ENCODE measurements at places on chromosomes 16 and 17.
A peak's percentile ranks its signal among the peaks of the same experiment; 100 is the strongest.

- DNase-seq, result no peak
Observed at GRCh38 chr17:46877466-46877865, 26.1 kb downstream of the WNT9B start.

- DNase-seq, result no peak
Observed at GRCh38 chr16:23147666-23148065, 1.6 kb downstream of the USP31 start.

GRCh38 chr17:81868674-81869220 lies 2.4 kb downstream of the ARHGDIA start:
- DNase-seq, result peak; percentile 78

DNA sequence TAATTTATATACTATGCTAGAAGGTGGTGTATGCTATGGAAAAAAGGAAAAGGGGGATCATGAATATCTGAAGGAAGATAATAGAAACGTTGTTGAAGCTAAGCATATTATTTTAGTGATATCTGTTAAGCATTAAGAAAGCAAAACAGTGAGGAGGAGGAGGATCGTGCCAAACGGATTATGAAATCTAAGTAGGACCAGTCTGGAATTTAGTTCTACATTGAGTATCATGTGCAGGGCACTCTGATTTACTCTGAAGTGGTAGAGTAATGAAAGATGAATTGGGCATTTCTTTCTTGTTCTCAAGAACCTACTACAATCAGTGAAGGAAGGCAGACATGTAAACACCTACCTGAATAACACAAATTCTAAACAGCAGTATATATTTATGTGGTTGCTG lies 195.3 kb downstream of the CYB561 start:
- no peak for DNase-seq

- no peak for DNase-seq
Observed at GRCh38 chr17:64413513-64413912, 22.9 kb upstream of the PECAM1 start.

- no peak for DNase-seq
Observed at GRCh38 chr16:68834550-68834949, 8.8 kb upstream of the TANGO6 start.

DNA sequence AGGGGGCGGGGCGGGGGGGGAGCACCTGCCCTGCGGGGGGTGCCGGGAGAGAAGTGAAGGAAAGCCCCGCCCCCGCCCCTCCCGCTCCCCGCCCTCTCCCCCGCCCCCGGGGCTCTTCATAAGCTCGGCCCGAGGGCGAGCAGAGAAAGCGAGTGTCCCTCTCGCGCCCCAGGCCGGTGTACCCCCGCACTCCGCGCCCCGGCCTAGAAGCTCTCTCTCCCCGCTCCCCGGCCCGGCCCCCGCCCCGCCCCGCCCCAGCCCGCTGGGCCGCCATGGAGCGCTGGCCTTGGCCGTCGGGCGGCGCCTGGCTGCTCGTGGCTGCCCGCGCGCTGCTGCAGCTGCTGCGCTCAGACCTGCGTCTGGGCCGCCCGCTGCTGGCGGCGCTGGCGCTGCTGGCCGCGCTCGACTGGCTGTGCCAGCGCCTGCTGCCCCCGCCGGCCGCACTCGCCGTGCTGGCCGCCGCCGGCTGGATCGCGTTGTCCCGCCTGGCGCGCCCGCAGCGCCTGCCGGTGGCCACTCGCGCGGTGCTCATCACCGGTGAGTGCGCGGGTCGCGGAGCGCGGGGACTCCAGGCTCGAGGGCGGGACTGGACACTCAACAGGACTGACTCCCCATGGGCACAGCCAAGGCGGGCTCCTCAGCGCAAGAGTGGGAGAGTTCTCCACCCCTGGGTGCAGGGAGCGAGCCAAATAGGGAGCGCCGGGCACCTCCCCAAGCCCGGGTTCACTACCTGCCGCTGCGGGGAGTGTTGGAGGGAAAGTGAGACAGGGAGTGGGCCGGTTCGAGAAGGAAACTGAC lies at the start of gene HSD11B2:
Gene HSD11B2 (plus strand): TSS at position 145 of the 798 bp plus-strand sequence. CDS start 128 bp downstream, at position 273.
- DNase-seq, result peak; percentile 65

DNA sequence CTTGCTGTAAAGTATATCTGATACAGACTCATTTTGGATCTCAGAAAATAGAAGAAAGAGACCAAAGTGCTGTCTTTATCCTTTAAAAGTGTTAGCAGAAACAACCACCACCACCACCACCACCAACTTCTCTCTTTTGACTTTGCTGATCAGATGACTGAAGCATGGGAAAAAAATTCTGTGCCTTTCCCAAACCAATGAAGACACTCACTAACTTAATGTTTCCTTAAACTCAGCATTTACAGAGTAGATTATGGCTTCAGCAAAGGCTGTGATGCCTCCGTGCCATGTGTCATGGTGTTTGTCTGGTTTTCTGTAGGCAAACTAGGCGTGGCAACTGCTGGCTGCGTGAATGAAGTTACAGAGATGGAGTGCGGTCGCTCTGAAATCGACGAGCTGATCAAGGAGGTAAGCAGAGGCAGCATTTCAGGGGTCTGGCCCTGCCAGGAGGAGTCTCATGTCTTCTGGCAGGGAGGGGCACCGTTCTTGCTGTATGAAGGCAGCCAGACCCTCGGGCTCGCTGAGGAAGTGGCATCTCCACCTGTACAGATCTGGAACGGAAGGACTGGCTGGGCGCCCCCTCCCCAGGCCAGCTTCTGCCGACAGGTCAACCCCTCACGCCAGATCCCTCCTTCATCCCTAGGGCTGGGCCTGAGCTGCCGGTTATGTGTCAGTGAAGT lies 12.4 kb downstream of the IRF8 start:
- DNase-seq, result no peak

DNA sequence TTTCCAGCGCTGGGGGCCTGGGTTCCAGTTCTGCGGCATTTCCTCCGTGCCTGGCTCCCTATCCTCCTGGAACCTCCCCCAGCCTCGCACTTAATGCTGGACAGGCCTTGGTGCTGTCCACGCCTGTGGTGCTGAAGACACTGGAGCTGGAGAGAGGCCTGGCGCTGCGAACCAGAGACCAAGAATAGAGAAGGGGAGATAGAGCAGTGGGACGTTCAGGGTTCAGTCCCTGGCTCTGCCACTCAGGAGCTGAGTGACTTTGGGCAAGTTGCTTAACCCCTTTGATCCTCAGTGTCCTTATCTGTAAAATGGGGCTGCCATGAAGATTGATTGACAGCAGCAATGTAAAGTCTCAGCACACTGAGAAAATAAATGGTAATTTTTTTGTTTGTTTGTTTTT lies 11.9 kb downstream of the SBK1 start:
- DNase-seq, result peak; percentile 52

DNA sequence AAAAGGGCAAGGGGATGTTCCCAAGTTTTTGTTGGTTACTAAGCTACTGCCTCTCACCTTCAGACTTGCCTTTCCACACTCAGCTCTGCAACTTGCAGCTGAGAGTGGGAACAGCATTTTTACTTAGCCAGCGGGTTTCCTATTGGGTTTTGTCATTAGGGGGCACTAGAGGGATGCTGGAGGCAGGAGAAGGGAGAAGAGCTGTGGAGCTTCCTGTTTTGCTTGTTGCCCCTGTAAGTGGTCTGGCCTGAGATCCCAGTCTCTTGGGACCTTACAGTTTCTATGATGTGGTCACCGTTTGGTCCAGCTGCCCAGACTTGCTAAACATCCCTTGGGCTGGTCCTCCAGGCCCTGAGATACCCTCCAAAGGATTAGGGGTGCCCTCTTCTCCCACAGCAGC lies 209.6 kb upstream of the NLRP1 start:
- peak; percentile 42 for DNase-seq

DNA sequence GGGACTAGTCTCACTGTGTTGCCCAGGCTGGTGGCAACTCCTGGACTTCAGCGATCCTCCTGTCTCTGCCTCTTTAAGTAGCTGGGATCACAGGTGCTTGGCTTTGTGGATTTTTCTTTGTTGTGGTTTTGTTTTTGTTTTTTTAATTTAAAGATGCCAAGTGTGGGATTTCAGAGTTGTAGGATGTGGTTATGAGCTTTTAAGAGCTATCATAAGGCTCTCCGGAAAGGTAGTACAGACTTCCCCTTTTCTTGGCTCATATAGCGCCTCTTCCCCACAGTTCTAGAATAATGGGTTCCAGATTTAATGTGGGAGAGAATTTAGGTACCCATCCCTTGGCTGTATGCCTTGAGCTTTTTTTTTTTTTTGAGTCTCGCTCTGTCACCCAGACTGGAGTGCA lies 17.1 kb downstream of the AKAP1 start:
- DNase-seq, result no peak

DNA sequence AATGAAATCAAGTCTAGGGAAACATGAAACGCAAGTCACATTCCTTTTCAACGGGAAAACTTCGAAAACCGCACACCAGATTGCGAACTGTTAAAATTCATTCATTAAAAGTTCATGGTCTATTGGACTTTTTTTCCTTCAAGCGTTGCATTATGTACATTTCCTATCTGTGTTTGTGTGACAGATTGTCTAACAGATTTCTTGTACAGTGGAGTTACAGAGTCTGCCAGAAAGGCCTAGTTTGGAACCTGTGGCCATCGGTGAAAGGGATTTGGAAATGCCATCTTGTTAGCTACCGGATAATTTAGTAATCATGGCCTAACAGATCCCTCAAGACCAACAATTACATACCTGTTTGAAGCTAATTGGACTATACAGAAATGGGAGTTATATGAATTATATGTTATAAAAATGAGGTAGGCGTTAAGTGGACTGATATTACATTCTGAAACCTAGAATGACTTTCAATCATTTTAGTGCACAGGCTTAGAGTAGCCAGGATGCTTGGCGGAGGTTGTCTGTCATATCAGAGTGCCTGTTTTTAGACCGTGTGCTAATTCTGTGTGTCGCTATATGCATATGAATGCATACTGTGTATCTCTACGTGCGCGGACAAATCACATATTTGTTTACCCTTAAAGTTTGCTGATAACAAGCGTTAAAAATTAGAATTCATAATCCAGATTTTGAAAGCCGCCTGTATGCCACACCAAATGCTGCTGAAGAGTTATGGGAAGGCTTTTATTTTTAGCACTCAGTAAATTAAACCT lies 885.4 kb upstream of the RBFOX1 start:
- DNase-seq, result no peak

GRCh38 chr17:12983991-12984884 lies 33.6 kb downstream of the ELAC2 start:
- no peak for DNase-seq

GRCh38 chr17:28704219-28704858 lies 7.3 kb downstream of the PROCA1 start:
- no peak for DNase-seq

GRCh38 chr17:68954146-68954896 lies 871 bp downstream of the ABCA8 start:
- DNase-seq, result no peak

- no peak for DNase-seq
Observed at GRCh38 chr17:50364061-50364458, 8.9 kb downstream of the MRPL27 start.

DNA sequence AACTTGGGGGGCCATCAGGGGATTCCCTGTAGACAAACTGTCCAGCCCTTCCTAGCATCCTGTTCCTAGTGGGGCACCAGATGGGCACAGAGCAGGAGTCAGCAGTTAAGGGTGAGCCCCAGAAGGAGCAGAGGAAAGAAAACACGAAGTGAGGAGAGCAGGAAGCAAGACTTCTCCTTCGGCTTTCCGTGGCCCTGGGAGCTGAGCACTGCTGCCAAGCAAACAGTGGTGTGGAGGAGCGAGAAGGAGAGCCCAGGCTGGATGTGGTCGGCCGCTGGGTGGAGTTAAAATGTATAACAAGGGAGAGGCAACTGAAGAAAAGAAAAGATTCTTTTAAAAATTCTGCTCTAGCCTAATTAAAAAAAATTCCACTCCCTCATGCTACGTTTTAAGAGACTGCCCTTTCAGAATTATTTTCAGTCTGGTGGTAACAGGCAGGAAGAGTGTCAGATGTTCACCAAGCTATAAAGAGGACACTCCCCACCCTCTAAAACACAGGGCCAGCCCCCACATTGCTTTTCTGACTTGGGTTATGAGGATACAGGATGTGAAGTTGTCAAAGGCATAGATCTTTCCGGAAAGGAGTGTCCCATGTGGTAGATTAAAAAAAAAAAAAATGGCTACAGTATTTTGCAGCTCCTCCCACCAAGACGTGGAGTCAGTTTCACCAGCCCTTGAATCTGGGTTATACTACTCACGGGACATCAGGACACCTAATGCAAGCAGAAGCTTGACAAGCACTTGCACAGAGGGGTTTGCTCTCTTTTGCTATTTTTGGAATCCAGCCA lies 74.9 kb upstream of the ZFHX3 start:
- no peak for DNase-seq

DNA sequence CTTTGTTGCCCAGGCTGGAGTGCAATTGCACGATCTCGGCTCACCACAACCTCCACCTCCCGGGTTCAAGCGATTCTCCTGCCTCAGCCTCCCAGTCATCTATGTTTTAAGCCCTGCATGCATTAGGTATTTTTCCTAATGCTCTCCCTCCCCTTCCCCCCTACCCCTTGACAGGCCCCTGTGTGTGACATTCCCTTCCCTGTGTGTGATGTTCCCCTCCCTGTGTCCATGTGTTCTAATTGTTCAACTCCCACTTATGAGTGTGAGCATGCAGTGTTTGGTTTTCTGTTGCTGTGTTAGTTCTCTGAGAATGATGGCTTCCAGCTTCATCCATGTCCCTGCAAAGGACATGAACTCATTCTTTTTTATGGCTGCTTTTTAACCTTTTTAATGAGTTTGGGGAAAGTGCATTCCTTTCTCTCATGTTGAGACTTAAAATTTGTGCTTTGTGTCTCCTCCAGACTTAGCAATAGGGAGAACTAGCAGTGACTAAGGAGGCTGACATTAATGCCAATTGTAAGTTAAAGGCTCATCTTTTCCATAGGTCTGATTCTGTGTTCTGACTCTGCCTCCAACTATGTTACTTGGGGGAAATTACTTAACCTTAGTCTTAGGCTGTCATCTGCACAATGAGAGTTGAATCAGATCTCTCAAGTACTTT lies 17.7 kb upstream of the PHAF1 start:
- peak; percentile 54 for DNase-seq

DNA sequence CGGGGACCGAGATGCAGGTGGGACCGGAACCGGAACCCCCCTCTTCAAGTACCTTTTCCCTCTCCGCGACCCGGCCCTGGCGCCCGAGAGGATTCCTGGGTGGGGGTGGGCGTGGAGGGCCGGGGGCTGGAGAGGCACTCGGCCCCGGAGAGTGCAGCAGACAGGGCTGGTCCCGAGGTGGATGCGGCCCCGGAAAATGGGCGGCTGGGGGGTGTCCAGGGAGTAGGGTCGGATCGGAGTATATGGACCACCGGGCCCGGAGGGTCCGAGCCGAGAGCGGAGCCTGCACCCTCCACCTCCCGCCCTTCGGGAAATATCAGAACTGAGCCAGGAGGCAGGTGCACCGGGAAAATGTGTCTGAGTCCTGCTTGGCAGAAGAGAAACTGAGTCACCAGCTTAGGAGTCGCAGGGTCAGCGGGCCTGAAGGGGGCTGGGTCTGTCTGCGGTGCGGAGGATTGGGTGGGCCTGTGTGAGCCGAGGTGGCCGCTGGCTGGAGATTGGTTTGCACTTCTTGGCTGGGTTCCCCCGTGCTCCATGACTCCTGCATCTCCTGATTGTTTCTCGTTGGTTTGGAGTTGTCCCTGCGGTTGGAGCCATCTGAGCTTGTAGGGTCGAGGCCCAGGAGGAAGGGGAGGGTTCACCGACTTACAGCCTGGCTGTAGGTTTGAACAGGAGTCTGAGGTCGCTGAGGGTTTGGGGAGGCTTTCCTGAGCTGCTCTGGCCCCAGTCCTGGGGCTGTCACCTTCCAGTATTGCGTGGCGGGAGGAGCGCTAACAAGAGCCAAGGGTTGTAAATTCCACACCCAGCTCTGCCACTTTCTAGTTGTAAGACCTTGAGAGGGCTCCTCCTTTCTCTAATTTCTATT lies 518 bp downstream of the SH2B1 start:
- no peak for DNase-seq

Measured in epithelial cell of esophagus (primary cell).